ENCODE measurements at places on chromosomes 3 and 15.

DNA sequence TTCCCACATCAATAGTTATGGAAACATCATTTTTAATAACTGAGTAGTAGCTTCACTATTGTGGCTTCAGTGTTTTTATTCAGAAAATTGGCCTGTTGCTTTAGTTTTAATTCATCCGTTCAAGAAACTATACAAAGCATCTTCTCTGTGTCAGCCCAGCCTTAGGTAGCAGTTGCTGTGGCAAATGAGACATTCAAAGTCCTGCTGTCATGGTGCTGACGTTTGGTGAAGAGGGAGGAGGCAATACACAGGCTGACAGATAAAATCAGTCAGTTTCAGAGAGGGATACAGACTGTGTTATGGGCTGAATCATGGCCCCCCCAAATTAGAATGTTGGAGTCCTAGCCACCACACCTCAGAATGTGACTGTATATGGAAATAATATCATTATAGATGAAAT is 56.5 kb downstream of the SLC7A14 start:
- no peak for DNase-seq

GRCh38 chr3:116030131-116030850 is 407.0 kb downstream of the GAP43 start:
- no peak for DNase-seq

DNA sequence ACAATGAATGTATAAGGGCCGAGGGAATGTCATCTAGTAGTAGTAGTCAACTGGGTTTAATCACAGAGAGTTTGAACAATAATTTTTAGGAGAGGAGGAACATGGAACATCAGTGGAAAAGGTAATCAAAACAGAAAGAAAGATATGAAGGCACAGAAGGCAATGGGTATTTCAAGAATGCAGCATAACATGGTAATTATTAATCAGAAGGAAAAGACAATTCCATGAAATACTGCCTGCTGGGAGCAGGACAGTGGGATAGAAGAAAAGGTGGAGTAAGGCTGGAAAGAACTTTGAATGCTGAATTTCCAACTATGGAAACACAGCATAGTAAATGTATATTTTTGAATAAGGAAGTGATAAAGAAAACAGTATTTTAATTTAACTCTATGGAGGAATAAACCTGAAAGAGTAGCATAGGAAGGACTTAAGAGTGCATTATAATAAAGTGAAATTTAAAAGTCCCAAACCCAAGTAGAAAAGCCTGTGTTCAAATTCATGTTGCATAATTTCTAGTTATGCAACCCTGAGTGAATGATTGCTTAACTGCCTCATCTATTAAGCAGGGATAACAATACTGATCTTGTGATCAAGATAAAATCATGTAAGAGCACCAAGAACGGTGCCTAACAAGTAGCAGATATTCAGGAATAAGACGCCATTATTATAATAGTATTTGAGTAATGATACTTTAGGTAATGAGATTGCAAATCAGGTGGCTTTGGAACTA is 357.7 kb downstream of the TBC1D5 start:
- DNase-seq: no peak

- no peak for DNase-seq
Observed at GRCh38 chr15:49831206-49831965, 210.5 kb downstream of the DTWD1 start.

- DNase-seq: no peak
Observed at GRCh38 chr15:32649342-32649741, 7.8 kb downstream of the SCG5 start.

DNA sequence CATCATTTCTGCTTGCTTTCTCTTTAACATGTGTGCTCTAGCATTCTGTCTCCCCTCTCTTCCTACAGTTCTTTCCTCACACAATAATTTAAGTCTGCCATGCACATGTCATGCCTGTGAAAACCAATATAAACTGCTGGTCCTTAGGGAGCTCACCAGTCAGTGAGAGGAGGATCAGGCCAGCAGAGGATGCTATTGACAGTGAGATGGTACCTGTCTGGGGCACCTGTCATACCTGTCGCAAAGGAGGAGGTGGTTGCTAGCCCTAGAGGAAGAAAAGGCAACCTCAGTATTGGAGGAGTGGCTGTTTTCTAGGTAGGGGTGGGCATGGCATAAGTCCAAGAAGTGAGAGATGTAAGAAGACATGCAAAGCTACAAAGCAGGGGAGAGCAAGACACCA is 194.6 kb downstream of the GABRG3 start:
- DNase-seq: no peak
